ENCODE measurements at places on chromosomes 5 and 9.
A peak's percentile ranks its signal among the peaks of the same experiment; 100 is the strongest.

- DNase-seq: no peak
These were observed 188.8 kb downstream of the ADCY2 start for GRCh38 chr5:7584749-7585148.

- DNase-seq: no peak
These were observed 79.0 kb downstream of the C5orf15 start for GRCh38 chr5:133889271-133889905.

GRCh38 chr5:177094224-177095087 is 7.7 kb downstream of the FGFR4 start:
- no peak for DNase-seq

DNA sequence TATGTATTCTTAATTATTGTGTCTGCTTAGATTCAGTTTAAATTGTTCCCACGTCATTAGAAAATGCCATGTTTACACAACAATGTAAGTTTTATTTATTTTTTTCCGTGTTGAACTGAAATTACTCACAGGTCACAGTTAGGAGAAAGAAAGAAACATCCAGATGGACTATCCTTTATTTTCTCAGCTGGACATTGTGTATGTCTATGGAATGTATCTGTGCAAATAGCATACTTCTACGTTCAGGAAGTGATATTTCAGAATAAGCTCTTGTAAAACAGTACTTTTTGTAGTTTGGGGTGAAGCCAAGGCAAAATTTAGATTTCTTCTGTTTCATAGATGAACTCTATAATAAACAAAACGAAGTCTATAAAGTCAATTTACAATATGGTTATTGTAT is 249.0 kb upstream of the ZNF608 start:
- no peak for DNase-seq

DNA sequence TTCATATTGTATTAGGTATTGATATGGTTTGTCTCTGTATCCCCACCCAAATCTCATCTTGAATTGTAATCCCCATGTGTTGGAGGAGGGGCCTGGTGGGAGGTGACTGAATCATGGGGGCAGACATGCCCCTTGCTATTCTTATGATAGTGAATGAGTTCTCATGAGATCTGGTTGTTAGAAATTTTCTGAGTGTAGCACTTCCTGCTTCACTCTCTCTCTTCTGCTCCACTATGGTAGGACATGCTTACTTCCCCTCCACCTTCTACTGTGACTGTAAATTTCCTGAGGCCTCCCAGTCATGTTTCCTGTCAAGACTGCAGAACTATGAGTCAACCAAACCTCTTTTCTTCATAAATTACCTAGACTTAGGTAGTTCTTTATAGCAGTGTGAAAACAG is 187.4 kb upstream of the SLC24A2 start:
- DNase-seq: no peak

GRCh38 chr5:35830587-35830986 is 26.1 kb upstream of the IL7R start:
- no peak for DNase-seq

DNA sequence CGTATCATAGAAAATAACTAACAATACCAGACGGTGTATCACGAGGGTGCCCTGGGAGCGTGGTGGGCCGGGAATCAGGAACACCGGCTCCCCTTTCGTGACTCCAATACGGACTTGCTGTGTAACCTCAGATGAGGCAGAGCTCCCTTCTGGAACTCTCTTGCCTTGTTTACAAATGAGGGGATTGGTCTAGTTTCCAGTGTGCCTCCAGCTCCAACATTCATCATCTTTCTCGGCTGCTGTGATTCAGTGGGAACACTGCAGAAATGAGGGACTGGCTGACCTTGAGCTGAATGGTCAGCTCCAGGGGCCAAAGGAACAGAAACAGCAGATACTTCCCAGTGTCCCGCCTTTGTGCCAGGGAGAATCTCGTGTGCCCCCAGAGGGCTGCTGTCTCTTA is 22.6 kb upstream of the TGFBI start:
- no peak for DNase-seq

DNA sequence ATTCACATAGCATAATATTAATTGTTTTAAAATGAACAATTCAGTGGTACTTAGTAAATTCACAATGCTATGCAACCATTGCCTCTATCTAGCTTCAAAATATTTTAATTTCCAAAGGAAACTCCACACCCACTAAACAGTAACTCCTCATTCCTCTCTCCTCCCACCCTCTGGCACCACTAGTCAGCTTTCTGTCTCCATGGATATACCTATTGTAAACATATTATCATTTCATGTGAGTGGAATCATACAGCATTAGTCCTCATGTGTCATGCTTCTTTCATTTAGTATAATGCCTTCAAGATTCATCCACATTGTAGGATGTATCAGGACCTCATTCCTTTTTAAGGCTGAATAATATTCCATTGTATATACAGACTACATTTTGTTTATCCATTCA is 48.6 kb downstream of the PHF2 start:
- DNase-seq: no peak

- no peak for DNase-seq
These were observed 68.4 kb downstream of the RASGEF1C start for GRCh38 chr5:180140571-180140970.

- no peak for DNase-seq
These were observed 292.4 kb downstream of the EFNA5 start for GRCh38 chr5:107378218-107378899.

GRCh38 chr5:150318613-150319483 is 16.1 kb upstream of the ARSI start:
- no peak for DNase-seq

DNA sequence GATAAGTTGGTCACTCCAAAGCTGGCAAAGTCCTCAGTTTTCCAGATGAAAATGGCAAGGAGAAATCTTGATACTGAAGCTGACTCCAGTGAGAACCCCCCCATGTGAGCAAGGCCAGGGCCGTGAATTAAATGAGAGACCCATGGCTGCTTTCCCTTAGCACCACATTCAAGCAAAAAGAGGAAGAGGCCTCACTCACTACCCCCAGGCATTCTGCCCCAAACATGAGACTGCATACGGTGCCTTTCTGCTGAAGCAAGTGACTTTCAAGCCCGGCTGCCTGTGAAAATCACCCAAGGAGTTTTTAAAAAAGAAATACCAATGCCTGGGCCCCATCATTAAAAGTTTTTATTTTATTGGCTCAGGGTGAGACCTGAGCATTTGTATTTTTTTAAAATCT is 66.9 kb downstream of the TMEM252 start:
- no peak for DNase-seq

DNA sequence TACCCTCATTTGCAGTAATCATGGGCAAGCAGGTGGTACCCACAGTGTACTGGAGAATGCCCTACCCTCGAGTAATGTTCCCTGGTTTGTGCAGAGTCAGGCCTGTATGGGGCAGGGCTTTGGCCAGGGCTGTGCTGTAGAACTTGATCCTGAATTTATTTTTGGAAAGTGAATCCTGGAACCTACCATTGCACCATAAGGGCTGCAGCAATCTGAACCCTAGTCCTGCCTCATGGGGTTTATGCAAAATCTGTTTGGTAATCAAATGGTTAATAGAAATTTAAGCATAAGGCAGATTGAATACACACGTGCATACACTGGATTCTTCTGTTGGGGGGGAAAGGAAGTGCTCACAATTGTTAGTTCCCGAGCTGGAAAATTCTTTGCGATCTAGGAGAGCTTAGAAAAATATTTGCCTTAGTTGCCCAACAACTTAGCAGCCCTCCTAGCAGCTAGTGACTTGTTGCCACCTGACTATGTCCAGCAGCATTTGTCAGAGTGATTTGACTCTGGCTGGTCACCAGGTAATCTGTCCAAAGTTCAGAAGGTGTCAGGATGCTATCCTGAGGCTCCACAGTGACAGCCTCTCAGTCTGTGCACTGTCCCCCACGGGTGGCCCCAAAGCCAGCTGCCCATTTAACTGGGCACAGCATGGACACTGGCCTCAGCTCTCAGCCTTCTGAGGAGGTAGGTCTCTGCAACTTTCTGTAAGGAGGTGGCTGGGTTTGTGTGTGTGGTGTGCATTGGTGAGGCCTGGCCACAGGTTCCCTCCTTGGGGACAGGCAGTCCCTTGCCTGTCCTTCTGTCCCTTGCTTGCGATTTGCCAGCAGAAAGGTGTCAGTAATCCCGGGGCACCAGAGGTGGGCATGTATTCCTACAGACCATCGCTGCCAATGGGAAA is 8.3 kb downstream of the MVB12B start:
- DNase-seq: no peak

DNA sequence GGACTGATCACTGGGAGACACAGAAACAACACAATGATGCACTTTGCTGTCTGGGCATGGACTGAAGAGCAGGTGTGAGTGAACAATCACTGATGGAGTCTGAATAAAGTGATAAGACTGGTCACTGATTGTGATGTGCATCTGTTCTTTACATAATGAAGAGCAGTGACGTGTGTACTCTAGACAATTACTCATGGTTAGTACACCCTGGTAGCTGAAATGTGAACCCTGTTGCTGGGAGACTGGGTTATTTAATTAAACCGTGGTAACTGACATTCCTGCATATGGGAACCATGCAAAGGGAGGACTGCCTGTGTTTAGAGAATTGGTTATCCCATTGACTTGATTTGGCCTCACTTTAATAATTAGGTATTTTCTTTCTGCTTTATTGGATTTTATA is 202.9 kb downstream of the NR2F1-AS1 start:
- DNase-seq: no peak

- no peak for DNase-seq
These were observed 418.6 kb downstream of the SLCO4C1 start for GRCh38 chr5:101877451-101877850.

DNA sequence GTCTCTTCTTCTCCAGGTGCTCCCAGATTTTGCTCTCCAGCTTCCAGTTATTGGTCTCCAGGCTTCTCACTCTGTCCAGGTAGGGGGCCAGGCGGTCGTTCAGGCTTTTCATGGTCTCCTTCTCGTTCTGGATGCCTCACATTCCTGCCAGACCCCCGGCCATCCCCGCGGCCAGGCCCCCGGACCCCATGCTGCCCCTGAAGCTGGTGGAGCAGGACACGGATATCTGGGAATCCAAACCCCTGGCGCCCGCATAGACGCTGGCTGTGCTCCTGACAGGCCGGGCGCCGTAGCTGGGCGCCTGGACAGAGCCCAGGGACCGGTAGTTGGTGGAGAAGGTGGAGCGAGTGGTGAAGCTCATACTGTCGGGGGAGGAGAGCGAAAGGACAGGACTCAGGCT is 534.4 kb upstream of the TLE4 start:
- no peak for DNase-seq

DNA sequence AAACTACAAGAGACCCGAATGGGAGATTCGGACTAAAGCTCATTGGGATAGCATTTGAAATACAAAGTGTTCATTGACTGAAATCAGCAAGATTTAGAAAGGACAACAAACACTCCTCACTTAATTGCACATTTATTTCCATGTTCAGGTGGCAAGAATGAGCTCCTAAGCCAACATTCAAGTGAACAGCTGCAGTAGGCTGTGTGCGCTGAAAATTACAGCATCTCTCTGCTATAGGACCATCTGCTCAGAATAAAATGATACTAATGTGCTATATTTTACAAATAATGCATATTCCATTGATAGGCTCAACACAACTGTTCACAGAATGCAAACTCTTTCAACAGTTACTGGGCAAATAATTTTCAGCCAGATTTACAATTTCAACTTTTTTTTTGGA is 61.8 kb downstream of the ELAVL2 start:
- DNase-seq: no peak

DNA sequence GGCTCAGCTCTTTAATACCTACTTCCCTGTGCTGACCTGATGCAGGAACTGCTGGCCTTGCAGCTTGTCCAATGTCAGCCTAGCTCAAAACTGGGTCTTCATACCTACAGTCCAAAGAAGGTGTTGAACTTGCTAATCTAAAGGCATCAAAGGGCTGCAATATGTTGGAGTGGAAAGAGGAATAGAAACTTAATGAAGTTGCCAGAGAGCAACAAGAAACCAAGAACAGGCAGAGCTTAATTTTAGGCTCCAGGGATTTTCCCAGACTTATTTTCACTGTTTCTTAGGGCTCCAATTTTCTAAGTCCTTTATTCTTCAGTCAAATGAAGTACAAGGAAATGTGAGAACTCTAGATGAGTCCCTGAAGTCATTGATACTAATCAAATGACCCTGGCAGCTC is 17.6 kb upstream of the ERCC6L2 start:
- no peak for DNase-seq

DNA sequence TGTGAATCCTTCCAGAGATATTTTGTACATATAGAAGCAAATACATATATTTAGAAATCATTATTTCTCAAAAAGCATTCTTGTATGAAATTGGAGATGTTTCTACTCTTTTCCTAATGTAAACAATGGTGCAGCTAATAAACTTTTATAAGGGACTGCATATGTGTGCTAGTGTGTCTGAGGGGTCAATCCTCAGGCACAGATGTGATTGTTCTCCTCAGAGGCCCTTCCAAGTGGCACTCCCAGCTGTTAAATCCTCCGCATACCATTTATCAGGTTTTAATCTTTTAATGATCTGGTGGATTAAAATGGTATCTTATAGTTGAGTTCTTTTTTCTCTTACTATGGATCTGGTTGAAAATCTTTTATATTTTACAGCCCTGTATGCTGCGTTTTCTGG is 5.6 kb upstream of the OMD start:
- no peak for DNase-seq

GRCh38 chr9:131755541-131756198 is 15.8 kb upstream of the RAPGEF1 start:
- DNase-seq: peak; percentile 87

- no peak for DNase-seq
These were observed 832.1 kb upstream of the ZNF608 start for GRCh38 chr5:125578551-125578950.

DNA sequence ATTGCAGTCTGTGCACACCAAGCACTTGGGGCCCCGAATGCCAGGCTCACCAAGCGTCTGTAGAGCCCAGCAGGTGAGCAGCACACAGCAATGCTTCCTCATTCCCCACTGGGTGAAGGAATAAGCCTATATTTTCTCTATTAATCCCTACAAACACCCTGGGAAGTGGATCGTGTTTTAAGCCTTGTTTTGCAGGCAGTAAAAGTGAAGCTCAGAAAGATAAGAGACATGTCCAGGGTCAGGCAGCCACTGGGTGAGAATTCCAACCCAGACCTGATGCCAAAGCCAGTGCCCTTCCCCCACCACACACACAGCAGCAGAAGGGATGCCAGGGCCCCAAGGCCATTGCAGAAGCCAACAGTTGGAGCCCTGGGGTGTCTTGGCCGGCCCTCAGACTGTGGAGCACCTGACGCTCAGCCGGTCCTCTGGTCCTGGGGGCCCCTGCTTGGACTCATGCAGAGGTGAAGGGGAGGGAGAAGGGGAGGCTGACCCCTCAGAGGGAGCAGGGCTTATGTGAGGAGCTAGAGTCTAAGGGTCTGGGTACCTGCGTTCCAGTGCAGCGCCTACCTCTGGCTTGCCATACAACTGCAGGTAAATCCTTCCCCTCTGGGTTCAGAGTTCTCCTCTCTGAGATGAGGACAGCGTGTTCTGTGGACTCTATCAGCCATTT is 26.3 kb upstream of the SYNPO start:
- DNase-seq: no peak

DNA sequence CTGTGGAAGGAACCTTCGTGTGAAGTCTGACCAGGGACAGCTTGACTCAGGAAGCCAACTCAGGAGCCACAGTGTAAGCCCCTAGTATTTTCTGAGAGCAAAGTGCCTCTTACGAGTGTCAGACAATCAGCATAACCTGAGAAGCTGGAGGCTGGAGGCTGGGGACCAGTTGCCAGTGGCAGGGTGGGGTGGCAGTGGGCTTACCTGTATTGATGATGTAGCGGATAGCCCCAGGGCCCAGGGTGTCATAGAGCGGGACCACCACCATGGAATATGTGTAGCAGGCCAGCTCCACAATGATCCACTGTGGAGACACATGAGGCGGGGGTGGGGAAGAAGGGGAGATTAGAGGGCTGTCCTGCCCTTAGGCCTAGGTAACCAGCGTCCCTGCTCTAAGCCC is 22.9 kb downstream of the ACSL6 start:
- no peak for DNase-seq

GRCh38 chr9:130296783-130297055 is 31.2 kb downstream of the HMCN2 start:
- no peak for DNase-seq

Data from activated T-cell treated with anti-CD3 and anti-CD28 coated beads for 1 hour (primary cell).